ENCODE measurements at places on chromosomes 12 and 14.

- no peak for DNase-seq
Measured at GRCh38 chr12:68293347-68293746, 38.8 kb downstream of the MDM1 start.

DNA sequence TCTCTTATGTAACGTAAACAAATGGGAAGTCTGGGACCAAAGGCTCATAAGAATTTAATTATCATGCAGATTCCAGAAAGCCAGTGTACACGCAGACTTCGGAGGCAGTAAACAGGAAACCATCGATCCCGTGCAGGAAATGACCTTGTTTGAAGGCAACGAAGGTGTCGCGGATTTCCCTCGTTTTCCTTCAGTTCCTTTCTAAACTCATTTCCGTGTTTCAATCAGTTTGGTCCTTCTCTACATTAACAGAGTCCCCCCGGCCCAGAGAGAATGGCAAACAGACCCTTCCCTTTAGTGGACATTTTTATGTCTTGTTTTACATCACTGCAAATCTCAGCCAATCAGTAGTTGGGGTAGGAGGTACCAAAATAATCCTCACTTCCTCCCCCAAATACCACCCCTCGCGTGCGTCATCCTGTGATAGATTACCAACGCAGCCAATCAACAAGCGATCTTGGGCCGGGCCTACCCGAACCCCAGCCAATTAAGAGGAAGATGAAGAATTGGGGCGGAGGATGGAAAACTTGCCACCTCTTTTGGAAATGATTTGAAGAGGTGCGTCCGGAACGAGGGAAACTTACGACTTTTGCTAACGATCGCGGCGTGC, 6.1 kb upstream of the FOXJ2 start:
- peak; percentile 94 for DNase-seq

DNA sequence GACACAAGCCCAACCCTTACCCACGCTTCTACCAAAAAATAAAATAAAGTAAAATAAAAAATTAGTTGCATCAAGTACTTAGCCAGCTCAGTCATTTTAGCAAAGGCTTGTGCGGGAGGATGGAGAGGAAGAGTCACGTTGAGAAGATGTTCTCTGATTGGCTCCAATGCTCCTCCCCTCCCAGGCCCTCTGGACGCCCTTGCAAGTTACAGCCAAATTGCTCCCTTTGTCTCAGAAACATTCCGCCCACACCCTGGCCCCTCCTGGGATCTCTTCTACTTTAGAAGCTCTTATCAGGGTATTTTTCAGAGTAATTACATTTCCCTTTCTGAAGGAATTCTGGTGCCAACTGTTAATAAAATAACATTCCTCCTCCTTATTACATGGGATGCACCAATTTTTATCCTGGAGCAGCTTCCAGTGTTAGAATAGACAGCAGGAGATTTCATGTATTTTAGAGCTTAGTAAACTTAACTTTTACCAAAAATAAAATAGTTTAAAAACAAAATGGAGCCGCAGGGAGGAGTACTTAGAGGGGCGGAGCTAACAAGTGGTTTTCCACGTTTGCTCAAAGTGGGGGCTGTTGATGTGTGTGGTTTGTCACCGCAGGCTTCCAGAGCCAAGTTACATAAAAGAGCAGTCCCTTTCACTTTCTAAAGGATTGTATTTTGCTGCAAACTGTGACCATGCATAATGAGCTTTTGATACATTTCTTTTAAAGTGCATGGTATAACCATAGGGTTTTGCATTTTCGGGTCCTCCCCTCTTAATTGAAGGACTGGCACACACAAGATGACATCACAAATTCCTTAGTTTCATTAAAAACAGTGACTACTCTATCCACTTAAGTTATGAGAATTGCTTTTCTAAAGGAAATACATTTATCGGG, 71.7 kb upstream of the RAP1B start:
- DNase-seq, result peak; percentile 66

DNA sequence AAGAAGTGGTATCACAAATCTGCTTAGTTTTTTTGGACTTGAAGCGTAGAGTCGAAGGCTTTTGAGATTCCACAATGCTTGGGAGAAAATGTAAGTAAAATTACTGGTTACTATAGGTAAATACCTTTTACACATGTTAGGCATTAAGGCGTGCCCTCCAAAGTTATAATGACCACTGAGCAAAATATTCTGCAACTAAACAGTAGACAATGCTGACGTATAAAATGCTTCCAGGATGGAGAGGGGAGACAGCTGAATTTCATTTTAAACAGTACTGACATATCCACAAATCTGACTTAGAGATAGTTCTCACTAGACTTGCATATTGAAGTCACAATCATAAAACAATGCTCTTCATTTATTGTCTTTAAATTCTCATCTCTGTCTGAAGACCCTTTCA, 144.5 kb upstream of the DCN start:
- DNase-seq, result no peak

GRCh38 chr14:79418649-79419415, 792.5 kb downstream of the DIO2 start:
- no peak for DNase-seq

- DNase-seq, result no peak
Measured at GRCh38 chr12:120835304-120835612, 68.9 kb downstream of the SPPL3 start.

- DNase-seq, result no peak
Measured at GRCh38 chr14:52833891-52834290, 42.5 kb upstream of the GNPNAT1 start.

DNA sequence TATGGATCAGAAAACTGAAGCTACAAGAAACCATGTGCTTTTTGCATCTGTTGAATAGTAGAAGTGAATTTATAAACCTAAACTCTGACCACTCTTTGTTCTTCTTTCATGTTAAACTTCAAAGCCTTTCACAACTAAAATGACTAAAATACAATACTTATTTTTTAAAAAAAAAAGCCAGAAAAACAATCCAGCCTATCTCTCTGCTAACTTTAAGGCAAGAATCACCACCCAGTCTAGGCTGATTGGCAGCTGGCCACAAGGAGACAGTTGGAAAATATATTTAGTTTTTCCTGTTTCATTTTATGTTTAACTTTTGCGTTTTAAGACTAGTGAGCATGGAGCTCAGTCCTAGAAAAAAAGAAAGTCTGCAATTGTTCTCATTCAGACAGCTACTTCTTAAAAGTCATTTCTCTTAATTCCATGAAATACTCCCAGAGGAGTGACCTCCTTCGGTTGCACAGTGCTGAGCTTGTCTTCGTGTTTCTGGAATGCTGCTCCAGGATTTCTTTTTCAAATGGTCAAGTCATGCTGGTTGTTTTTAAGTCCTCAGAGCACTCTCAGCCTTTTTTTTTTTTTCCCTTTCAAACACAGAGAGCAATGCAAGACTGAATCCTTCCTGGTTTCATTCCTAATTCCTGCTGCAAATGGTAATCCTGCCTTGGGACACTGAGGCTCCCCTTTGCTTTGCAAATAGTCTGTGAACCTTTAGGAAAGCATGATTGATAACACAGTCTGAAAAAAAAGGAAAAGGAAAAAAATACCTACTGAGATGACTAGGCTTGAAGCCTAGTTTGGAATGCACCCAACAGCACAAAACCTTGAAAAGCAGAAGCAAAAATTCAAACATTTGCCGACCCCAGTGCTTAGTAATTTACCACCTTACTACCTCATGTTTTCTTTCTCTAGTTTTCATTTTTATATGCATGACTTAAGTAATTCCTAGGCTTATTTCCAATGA, 233.3 kb upstream of the DAAM1 start:
- DNase-seq, result no peak

GRCh38 chr14:97874394-97874793, 1077.2 kb downstream of the VRK1 start:
- DNase-seq, result no peak

GRCh38 chr14:26820138-26820537, 222.3 kb upstream of the NOVA1 start:
- no peak for DNase-seq

DNA sequence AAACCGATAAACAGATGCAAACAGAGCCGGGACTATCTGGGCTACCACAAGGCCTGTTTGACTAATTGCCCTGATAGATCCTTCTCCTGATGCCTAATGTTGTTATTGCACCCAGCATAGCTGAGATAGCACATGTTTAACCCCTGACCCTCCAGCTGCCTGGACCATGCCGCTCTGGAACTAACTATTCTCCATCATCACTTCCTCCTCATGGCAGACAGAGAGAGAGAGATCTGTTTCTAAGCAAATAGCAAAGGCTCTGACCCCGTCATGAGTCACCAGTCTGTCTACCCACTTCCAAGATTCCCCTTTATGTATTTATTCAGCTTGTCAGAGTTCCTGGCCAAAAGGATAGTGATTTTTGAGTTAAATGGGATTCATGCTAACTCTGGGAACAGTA, 58.2 kb upstream of the FLRT2 start:
- no peak for DNase-seq

- DNase-seq, result no peak
Measured at GRCh38 chr12:93230326-93230720, 147.4 kb upstream of the NUDT4 start.

- DNase-seq, result no peak
Measured at GRCh38 chr12:117158911-117159553, 31.2 kb downstream of the FBXO21 start.

GRCh38 chr12:110742096-110742717, 484 bp downstream of the PPP1CC start:
- peak; percentile 56 for DNase-seq

- no peak for DNase-seq
Measured at GRCh38 chr12:89349814-89350213, 2.5 kb downstream of the DUSP6 start.

DNA sequence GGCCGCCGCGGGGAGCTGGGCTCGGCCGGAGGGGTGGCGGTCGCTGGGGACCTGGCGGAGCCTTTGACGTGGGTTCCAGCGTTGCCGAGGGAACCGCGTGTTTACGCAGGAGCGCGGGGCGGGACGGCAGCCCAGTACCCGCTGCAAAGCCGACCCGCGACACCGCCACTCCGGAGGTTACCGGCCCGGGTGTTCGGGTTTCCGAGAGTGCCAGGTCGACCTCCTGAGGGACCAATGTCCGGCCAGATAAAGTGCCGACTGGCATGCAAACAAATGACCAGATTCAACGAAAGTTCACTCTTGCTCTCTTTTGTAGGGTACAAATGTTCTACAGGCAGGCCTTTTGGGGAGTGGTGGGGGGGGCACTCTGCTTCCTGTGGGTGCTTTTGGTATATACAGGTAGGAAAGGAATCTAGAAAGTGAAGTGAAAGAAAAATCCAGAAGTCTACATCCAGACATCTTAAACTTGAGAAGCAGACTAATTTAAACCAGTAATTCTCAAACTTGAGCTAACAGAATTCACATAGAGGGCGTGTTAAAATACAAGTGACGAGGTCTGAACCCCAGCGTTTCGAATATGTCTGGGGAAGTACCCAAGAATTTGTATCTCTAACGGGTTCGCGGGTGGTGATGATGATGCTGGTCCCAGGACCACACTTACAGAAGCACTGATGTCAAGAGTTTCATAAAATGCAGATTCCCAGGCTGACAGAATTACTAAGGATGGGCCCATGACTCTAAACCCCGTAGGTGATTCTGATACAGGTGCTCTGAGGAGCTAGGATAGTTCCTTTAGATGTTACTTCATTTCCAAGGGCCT, at the start of gene GPR135:
GPR135 (minus strand) TSS at position 65 of the 820 bp plus-strand sequence. CDS start 154 bp downstream, outside the sequence.
- no peak for DNase-seq

GRCh38 chr14:97074856-97075255, 277.7 kb downstream of the VRK1 start:
- DNase-seq, result no peak

- no peak for DNase-seq
Measured at GRCh38 chr12:38555620-38556591, 239.3 kb downstream of the ALG10B start.

GRCh38 chr14:59306775-59307174, 118.3 kb downstream of the DAAM1 start:
- DNase-seq, result no peak

DNA sequence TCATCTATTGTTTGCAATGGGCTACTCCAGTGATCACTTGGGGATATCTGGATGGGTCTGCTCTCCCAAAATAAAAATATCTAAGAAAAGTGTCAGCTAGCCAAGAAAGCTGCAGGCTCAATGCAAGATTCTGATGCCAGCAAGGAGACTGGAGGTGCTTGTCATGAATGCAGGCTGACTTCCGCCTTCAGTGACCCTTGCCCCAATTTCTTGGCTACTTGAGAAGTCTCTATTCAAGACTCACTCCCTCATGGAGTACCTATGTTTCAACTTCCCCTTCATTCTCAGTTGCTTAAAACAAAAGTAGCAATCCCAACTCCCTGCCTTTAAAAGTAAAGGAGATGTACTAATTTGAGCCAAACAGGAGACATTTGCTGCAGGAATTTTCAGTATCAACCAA, 123.9 kb downstream of the GPR65 start:
- peak; percentile 63 for DNase-seq

GRCh38 chr14:104827177-104828055, 26.5 kb downstream of the ZBTB42 start:
- DNase-seq, result peak; percentile 65

DNA sequence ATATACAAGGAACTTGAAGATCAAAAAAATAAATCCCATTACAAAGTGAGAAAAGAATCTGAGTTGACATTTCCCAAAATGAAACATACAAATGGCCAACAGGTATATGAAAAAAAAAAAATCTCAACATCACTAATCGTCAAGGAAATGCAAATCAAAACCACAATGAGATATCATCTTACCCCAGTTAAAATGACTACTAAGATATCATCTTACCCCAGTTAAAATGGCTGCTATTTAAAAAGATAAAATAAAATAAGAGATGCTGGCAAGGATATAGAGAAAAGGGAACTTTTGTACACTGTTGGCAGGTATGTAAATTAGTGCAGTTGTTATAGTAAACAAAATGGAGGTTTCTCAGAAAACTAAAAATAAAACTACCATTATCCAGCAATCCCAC, 44.4 kb downstream of the PLEKHG7 start:
- DNase-seq, result no peak

- peak; percentile 79 for DNase-seq
Measured at GRCh38 chr12:51217133-51217967, 512 bp downstream of the POU6F1 start.

DNA sequence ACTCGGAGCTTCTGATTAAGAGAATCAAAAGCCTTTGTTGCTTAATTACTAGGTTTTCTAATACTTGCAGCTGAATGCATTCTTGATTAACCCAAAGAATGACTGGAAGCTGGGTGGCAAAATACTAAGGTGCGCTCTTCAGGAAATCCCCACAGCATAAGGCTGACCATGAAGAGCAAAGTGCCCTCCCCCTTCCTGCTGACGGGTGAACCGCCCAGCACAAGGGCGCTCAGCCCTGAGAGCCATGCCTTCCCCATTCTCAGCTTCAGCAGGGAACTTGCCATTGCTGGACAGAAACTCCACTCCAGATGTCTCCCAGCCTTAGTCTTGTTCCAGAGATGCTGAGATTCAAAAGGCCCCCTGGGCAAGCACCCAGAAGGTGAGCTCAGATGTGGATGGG, 27.2 kb upstream of the FBRSL1 start:
- no peak for DNase-seq

GRCh38 chr14:102077382-102077709, 9.5 kb downstream of the HSP90AA1 start:
- no peak for DNase-seq

GRCh38 chr12:77847680-77848431, 17.2 kb downstream of the NAV3 start:
- DNase-seq, result no peak

GRCh38 chr12:97048421-97049035, 141.5 kb downstream of the NEDD1 start:
- no peak for DNase-seq

- DNase-seq, result no peak
Measured at GRCh38 chr14:76923431-76924370, 97.5 kb downstream of the LRRC74A start.

GRCh38 chr12:104751594-104751993, 206.5 kb downstream of the SLC41A2 start:
- DNase-seq, result no peak

GRCh38 chr14:85165094-85165493, 364.9 kb upstream of the FLRT2 start:
- no peak for DNase-seq

All from lower lobe of right lung (tissue), 2 donors.